ENCODE measurements at places on chromosomes 1 and 21. TPM values are rescaled to one million over a fixed set of nuclear protein-coding genes. Genes with fewer than 3 reads are reported as not detected.

- peak; percentile 77 for DNase-seq
Observed at GRCh38 chr1:109392788-109393616, 4.7 kb downstream of the SORT1 start.

DNA sequence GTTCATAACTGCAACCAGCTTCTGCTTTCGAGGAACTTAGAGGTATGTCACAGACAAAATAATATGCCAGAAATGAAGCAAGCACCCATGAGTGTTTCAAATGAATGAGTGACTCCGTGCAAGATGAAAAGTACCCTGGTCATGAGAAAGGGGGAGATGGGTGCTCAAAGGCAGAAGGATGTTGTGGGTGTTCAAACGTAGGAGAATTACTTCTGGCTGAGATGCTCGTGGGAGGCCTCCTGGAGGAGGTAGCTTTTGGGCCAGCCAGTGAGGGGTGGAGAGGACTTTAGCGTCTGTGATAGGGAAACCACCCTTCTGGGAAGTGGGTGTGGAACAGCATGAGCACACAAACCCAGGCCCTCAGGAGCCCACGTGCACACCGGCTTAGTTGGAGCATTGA lies 113.8 kb downstream of the SYF2 start:
- no peak for DNase-seq

DNA sequence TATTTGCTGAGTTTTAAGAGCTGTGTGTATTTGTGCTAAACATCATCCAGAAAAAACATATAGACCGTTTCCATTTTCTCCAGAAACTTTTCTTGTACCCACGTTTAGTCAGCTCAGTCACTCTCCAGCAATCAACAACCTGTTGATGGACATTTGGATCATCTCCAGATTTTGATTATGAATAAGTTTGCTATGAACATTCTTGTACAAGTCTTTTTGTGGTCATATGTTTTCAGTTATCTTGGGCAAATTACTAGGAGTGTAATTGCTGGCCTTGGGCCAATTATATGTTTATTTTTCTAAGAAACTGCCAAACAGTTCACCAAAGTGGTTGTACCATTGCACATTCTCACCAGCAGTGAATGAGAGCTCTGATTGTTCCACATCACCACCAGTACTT lies 221.8 kb downstream of the CENPF start:
- DNase-seq = no peak

DNA sequence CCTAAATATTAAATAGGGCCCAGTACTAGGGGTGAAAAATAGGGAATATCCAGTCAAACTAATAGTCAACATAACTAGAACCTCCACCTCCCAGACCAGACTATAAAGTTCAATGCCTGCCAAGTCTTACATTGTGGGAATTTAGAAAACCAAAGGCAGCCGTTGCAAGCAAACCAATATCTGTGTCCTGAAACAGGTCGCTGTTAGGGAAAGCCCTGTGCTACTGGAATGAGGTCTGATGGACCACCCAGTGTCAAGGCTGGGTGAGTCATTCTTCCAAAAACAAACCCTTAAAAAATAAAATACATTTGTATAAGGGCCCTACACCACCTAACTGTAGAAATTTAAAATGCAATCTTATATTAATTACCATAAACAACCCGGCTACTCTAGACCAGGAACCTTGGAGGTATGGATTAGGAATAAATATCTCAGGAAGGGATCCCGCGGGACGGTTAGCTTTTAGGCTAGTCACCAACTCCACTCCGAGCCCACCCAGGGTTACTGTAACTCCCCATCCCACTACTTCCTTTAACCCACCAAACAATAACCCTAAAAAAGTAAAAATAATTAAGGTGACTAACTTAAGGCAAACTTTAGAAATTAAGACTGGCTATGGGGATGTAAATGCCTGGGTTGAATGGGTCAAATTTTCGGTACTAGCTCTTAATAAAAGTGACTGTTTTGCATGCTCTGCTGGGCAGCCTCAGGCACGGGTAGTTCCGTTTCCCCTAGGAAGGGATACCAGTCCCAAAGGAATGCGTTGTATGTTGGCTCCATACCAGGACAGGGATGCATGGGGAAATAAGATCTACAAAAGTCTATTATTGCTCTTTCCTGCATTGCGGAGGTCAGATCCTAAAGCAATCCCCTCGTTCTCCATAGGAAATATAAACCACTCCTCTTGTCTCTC lies 65.4 kb upstream of the TLR5 start:
- DNase-seq = peak; percentile 39

The USP21 gene
- 16.5 TPM for total RNA-seq

- no peak for DNase-seq
Observed at GRCh38 chr1:61645476-61645875, 79.5 kb downstream of the TM2D1 start.

DNA sequence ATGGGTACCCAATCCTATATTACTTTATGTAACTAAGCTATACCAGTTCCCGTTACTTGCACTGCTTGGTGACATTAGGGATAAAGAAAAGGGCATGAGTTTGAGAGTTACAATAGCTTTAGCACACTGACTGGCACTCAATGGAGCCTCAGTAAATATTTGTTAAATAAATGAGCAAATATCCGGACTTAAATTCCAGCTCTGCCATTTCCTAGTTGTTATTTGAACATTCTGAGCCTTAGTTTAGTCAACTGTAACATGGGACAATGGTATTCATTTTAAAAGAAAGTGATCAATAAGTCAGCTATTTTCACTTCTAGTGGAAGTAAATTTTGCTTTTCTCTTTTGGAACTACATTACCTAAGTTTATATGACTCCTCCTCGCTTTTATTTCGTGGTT lies 198.7 kb downstream of the ZC3H11B start:
- no peak for DNase-seq

DNA sequence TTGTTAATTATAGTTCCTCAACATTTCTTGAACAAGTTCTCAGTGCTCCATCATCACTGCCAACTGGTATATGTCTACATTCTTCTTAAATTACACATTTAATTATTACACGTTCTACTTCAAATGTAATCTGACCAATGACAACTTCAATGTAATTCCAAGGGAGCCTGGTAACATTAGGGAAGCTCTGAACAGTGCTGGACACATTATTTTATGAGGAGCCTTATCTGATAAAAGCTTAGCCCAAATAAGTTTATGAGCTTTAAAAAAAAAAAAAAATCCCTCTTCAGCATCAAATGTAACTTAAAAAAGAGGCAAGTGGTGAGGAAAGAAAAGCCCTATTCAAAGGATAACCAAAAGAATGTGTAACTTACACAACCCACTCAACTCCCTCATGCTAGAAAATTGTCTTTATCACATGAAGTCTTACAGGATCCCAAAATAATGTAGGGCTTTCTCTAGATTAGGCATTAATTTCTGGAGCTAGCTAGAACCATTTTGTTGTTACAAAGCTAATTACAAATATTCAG lies 35.2 kb upstream of the ABCA4 start:
- DNase-seq = no peak

DNA sequence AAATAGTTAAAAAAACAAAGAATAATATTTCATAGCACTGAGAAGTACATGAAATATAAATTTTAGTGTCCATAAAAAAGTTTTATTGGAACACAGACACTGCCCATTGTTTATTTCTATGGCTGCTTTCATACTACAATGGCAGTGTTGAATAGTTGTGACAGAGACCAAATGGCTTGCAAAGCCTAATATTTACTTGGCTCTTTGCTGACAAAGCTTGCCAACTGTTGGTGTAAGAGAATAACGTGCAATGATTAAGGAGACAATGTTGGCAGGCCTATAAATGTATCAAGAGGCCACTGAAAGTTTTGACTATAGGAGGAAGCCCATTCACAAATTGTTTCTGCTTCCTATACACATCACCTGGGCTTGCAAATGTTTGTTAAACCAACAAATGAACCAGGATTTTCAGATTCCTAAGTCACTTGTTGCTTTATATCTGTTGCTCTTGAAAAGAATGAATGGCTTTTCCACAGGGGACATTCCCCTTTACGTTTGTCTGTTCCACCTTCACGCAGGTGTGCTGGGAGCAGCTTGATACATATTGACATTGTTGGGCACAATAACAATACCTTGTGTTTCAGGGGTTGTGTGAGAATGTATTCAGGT lies 5.5 kb upstream of the ST6GALNAC3 start:
- peak; percentile 35 for DNase-seq

DNA sequence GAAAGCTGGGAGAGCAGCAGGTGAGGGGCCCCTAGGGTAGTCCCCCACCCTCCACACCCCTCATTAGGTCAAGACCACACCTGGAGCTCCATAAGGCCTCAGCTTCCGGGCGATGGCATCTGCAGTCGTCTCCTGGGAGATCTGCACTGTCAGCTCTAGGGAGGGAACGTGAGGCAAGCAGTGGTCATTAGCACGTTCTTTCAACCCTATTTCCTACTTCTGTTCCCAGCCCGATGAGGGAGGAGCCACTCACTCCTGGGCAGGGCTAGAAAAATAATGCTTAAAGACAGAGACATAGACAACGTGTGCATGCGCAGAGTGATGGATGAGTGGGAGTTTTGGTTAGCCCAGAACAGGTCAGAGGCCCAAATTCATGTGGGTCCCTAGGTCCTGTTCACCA lies 9.7 kb downstream of the KDF1 start:
- no peak for DNase-seq

The TRIM17 gene
- not detected for total RNA-seq

DNA sequence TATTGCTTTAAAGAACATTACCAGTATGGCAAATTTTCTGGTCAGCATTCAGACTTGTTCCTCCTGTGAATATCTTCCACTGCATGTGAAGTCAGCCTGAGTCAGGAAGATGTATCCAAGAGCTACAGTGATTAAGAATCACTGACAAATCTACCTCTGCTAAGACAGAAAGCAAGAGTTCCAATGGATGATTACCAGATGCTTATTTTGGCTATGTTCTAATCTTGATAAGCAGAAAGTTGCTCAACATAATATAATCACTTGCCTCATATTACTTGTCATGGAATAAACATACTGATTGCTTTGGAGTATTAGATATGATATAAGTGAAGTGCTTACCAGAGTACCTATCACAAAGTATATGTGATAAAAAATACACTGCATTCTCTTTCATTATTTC lies 738.1 kb downstream of the ADGRL2 start:
- no peak for DNase-seq

The NUDT4B gene
- 54.2 TPM for total RNA-seq

The ZNF683 gene
- total RNA-seq = not detected

The SLC19A1 gene
- 3.7 TPM for total RNA-seq

DNA sequence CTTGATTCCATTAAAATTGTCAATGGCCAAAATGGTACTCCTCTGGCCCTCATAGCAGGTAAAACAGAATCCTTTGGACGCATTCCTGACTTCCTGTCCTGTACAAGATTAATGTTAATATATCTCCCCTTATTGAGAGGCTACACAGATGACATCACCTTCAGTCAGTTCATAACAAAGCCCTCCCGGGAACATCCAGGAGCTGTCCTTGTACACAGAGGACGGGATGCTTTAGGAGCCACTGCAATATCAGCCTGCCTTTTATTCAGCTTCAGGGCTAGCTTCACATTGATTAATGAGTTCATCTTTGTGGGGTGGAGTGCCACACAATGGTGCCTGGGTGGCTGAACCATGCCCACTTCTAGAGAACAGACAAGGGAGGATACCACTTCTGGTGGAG lies 235.1 kb downstream of the NRIP1 start:
- no peak for DNase-seq

The MX1 gene
- 19.4 TPM for total RNA-seq
